ENCODE measurements at places on chromosomes 16 and 17. TPM values are rescaled to one million over a fixed set of nuclear protein-coding genes. Genes with fewer than 3 reads are reported as not detected.

The SP2 gene
- 0.03 TPM for total RNA-seq

The GDPD1 gene
- total RNA-seq, result 0.07 TPM

The ARHGDIG gene
- not detected for total RNA-seq

The C1QTNF8 gene
- not detected for total RNA-seq

The CLEC3A gene
- not detected for total RNA-seq

The IRX3 gene
- total RNA-seq, result 27.7 TPM

The PRM2 gene
- not detected for total RNA-seq

The TMEM98 gene
- not detected for total RNA-seq

The EVPL gene
- 48.6 TPM for total RNA-seq

The ITGAD gene
- not detected for total RNA-seq

The VTN gene
- not detected for total RNA-seq

The MSLN gene
- not detected for total RNA-seq

The FAM171A2 gene
- total RNA-seq, result 14.4 TPM

The ACSM2A gene
- not detected for total RNA-seq

All from Caki2 (cell line).